ENCODE measurements at places on chromosomes 7 and 10.

GRCh38 chr7:44733708-44734481, 14.8 kb upstream of the ZMIZ2 start:
- DNase-seq: no peak

- no peak for DNase-seq
Measured at GRCh38 chr10:82925547-82925946, 1050.6 kb downstream of the NRG3 start.

- DNase-seq: no peak
Measured at GRCh38 chr7:29805031-29805430, 1.3 kb upstream of the WIPF3 start.

DNA sequence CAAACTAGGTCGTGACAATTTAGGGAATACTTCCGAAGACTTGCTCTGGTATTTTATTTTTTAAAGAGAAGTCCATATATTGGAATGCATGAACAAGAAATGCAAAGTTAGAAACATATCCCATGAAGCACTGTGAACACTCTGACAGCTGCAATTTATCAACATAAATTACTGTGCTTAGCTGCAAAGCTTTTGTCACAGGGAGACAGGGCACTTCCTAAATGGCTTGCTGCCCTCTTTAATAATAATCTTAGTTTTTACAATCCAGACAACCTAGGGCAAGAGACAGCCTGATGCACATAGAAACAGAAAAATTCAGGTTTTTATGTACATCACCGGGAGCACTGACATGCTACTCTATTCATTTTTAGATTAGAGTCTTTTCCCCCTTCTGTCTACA, 78.3 kb upstream of the NOBOX start:
- DNase-seq: no peak

DNA sequence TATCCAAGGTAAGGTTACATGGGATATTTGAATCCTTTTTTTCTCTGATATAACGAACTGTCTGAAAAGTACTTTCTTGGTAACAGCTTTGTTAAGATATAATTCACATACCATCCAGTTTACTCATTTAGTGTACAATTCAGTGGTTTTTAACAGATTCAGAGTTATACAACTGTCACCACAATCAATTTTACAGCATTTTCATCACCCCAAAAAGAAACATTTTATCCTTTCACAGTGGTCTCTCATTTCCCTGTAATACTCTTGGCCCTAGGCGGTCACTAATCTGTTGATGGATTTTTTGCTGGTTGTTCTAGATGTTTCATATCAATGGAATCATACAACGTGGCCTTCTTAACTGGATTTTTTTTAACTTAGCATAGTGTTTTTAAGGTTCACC, 91.6 kb downstream of the GLCCI1 start:
- DNase-seq: no peak

DNA sequence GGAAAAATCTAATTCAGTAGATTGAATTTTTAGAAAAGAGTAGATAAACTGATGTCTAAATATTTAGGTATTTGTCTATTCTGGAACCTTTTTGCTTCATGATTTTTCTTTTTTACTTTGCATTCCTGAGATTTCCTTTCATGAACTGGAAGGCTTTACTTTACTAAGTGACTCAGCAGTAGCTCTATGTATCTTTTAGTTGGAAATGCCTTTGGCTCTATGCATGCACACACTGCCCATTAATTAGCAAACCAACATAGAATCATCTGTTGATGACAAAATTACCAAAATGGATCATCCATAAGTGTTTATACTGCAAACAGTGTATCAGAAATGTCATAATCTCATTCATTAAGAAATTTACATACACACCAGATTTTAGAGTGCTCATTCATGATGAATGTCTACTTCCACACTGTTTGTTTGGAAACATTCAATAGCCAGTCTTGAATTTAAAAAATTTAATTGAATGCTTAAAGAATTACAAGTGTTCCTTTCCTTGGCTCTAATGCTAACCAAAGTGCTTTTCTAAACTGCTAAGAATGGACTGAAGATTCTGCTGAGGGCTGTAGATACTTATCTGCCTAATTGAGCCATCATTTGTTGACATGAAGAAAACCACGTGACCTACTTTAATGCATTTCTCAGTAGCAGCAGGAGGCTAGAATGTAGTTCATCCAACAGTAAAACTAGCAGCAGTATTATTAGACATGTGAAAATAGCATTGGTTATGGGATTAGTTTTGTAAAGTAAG, 282.0 kb downstream of the ADK start:
- no peak for DNase-seq

DNA sequence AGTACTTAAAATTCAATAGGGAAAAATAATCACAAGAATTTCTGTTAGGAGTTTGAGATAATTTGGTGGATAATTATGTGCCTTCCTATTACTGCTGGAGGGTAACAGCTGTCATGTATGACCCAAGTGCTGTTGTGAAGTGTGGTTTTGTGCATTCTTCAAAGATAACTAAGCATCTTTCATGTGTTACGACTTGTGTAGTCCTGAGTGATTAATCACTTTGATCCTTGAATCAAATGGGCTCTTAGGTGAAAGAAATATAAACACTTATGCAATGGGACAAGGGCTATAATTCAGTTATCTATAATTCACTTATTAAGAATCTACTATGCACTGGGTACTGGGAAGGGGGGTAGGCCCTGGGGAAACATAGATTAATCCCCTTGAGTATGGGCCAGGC, 89.0 kb downstream of the CH25H start:
- no peak for DNase-seq

- DNase-seq: no peak
Measured at GRCh38 chr10:50929670-50930069, 44.2 kb upstream of the A1CF start.

DNA sequence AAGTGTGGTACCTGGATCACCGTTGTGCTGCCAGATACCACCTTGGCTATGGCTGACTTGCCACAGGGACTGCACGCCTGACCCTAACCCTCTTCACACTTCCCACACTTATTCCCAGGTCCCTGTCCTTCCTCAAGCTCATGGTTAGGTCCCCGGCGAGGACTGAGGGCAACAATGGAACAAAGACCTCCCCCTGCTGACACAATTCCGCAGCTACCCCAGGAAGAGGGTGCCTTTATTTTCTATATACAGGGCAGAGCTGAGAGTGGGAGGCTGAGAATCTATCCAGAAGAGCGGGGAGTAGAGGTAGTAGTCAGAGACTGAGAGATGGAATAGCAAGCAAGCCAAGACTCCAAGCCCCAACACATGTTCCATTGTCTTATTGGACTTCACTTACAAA, 118.1 kb upstream of the SEM1 start:
- no peak for DNase-seq

DNA sequence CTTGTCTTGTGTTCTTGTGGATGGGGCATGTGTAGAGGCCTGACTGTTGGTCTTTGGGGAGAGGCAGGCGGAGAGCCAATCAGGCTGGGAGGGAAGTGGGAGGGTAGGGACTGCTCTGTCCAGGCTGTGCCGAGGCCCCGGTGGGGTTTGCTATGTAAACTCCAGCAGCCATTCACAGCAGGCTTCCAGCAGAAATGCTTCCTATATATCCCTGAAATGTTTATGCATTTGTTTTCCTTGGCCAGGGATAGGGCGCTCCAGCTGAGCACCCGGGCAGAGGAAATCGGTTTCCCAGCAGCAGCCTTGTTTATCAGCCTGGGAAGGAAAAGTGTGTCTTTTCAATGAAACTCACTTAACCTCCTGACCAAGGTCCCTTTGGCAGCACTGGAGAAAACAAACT, 18.3 kb upstream of the AQP1 start:
- no peak for DNase-seq

DNA sequence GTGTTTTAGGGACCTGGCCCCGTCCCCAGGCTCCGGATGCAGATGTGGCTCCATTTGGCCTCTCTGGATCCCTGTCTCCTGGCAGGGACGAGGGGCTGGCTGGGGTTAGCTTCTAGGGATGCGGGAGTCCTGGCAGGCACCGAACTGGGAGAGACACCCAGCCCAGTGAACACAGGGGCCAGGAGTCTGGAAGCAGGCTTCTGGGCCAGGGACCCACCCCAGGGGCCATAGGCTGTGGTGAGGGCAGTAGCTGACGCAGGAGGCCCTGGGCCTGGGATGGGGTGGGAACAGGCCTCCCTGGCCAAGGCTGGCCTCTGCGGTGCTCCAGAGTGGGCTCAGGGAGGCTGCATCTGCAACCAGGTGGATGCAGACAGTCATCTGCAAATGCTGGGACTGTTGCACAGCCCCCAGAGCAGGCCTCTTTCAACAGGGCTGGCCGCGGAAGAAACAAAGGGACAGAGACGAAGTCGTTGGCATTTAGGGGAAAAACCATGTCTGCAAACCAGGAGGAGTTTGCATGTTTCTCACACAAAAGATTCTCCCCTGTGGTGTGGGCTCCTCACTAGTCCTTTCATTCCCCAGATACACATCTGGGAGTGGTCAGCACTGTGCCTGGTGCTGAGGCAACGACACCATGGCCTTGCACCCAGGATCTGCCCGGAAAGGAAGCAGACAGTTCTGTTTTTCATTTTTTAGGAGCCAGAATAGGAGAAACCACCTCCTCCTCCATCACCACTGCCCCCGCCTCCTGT, 36.4 kb upstream of the ZNF488 start:
- DNase-seq: no peak

- DNase-seq: no peak
Measured at GRCh38 chr7:95723583-95724180, 48.7 kb upstream of the DYNC1I1 start.
